ENCODE measurements at places on chromosomes 6 and 20. TPM values are rescaled to one million over a fixed set of nuclear protein-coding genes. Genes with fewer than 3 reads are reported as not detected.

Gene SLC17A3
- total RNA-seq, result not detected

Gene ADGRF5
- total RNA-seq, result 28.5 TPM

Gene CRISP2
- not detected for total RNA-seq

Gene APCDD1L
- total RNA-seq, result 2.1 TPM

Gene STK35
- total RNA-seq, result 5.8 TPM

Gene SLC17A1
- total RNA-seq, result not detected

Gene THBS2
- 119 TPM for total RNA-seq

Gene SNRNP48
- 11.8 TPM for total RNA-seq

Gene COL9A3
- 27.1 TPM for total RNA-seq

Gene RIMS1
- total RNA-seq, result 5.7 TPM

Gene ARFGEF2
- total RNA-seq, result 16.8 TPM

Gene RALGAPB
- total RNA-seq, result 16.4 TPM

DNA sequence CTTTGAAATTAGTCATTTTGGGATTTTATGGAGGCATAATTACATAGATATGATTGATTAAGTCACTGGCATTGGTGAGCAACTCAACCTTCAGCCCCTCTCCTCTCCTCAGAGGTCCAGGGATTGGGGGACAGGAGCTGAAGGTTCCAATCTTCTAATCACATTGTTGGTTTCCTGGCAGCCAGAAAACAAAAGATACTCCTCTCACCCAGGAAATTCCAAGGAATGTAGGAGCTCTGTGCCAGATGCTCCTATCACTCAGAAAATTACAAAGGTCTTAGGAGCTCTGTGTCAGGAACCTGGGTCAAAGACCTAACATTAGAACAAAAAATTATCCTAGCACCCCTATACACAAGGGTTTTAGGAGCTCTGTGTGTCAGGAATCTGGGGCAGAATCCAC lies 679.7 kb upstream of the ID4 start:
- DNase-seq, result no peak

- peak; percentile 21 for DNase-seq
These were observed 300.1 kb downstream of the SAMD5 start for GRCh38 chr6:147808640-147809039.

DNA sequence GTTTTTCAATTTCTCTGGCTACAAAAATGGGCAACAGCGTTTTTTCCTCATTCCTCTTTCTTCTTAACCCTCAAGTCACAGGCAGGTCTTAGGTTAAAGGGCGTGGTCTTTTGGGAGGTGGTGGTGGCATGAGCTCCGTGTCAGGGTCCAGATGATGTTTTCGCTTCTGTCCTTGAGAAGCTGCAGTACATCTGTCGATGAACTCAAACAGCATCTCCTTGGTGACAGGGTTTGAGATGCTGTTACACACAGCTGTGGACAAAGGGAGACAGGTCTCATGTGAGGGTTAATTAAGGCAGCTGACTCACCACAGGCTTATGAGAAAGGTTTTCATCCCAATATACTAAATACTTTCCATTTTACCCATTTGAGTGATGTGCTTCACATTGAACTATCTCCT lies 350.8 kb downstream of the RNGTT start:
- peak; percentile 5 for DNase-seq

DNA sequence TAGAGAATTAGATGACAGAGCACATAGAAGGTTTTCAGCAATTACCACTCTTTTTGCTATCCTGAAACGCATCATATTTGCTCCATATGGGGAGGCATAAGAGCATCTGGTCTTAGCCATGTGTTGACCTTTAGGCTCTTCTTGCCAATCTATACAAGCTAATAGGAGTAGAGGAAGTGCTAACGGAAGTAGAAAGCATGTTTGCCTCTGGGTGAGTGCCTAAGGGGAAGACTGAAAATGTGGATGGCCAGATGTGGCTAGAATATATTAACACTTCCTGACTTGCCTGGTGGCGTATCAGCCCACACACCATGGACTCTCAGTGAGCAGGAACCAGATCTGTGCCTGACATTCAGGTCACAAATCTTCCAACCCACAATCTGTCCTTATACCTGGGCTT lies 136.3 kb downstream of the LRRC1 start:
- no peak for DNase-seq

- DNase-seq, result peak; percentile 68
These were observed 85.3 kb downstream of the CD164 start for GRCh38 chr6:109296971-109297372.

DNA sequence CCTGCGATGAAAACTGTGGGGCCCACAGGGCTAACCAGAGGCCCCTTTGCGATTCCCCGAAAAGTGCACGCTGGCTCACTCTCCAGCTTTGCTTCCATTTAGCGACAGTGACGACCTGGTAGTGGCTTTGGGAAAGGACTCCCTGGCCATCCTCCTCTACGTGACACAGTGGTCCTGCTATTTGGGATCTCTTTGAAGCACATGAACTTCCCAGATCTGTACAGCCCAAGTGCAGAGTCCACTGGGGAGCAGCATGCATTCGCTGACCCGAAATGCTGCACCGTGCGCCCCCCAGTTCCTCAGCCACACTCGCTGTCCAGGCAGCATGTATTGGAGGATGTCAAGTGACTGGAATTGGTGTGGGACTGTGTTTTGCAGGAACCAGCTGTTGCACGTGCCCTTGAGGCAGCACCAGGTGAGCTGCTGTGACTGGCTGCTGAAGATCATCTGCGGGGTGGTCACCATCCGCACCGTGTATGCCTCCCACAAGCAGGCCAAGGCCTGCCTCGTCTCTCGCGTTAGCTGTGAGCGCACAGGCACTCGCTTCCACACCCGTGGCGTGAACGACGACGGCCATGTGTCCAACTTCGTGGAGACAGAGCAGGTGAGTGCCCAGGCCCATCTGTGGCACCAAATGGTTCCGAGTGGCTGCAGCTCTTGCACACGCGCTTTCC lies 51.6 kb downstream of the SYNJ2 start:
- no peak for DNase-seq

GRCh38 chr6:46510651-46511050 lies 19.4 kb upstream of the RCAN2 start:
- peak; percentile 90 for DNase-seq

GRCh38 chr6:130503146-130503545 lies 137.3 kb downstream of the TMEM200A start:
- DNase-seq, result no peak

- DNase-seq, result no peak
These were observed 255.1 kb downstream of the CDH26 start for GRCh38 chr20:60213126-60213893.

GRCh38 chr6:72589096-72589495 lies 32.8 kb upstream of the KCNQ5 start:
- DNase-seq, result peak; percentile 38

DNA sequence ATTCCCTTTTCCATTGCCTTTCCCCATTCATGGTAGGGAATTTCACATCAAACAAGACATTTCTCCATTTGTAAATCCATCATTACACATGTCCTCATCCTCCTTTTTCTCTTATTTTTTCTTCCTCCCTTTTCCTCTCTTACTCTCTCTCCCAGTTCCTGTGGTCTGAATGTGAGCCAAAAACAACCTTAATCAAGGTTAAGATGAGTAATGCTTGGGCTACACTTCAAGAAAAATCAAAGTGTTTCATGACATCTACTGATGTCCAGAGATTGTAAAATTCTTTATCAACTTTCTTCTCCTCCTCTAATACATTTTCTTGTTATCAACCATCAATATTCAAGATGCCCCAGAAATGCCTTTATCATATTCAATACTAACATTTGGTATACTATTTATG lies 208.0 kb upstream of the PRND start:
- DNase-seq, result no peak

- DNase-seq, result peak; percentile 99
These were observed at the start of gene UST for GRCh38 chr6:148746363-148747144. Gene UST (plus strand): TSS chr6:148747030. CDS start chr6:148747431, 401 bp downstream.

DNA sequence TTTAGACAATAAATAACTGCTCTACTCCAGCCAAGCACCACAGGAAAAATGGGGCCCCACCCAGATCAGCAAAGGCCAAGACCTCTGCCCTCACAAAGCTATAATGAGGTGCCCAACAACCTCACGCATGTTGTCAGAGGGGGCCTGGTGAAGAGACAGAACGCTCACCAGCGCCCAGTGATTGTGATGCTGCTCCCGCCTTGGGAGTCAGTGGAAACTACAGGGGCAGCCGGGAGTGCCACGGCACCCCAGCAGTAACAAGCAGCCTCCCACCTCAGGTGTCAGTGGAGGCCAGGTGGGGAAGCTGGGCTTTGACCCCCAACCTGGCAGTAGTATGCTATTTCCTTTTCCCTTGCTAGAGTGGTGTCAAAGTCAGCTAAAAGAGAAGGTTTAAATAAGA lies 47.4 kb downstream of the TCP11 start:
- DNase-seq, result no peak

GRCh38 chr6:149437212-149437611 lies 37.1 kb downstream of the SUMO4 start:
- DNase-seq, result no peak

DNA sequence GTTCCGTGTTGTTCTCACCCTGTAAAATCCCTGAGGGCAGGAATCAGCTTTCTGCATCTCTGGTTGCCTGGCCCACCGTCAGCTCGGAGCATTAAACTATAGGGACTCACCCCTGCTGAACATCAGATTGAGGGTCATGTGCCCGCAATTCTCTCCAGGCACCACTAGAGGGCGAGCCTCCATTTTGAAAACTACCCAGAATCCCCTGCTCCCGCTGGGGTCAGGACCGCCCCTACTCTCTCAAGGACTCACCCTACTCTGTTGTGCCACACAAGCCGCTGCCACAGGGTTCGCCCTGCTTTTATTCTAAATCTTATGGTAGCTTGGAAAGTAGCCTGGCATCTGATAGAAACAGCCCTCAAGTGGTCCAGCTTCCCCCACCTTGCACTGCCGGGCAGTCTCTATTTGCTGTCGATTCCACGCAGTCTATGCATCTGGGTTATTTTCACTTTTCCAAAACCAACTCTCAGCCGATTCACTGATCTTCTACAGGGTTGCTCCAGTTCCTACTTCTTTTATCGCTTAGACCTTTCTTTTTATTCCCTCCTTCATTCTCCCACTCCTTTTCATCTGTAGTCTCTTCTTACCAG lies 244.1 kb upstream of the QKI start:
- no peak for DNase-seq

DNA sequence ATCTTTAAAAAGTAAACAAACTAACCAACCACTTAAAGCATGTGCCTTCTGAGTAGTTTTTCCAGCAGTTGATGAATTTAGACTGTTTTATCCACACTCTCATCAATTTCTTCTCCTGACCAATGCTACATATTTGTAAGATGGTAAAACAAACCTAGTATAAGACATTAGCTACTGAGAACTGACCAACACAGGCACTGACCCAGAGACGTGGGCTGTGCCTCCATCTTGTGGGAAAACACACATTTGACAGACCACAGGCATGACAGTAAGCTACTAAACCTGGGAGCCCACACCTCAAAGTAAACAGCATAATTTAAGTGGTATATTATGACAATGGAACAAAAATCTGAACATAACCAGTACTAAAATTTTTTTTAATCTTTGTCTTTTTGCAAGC lies 121.4 kb upstream of the NRSN1 start:
- peak; percentile 9 for DNase-seq

DNA sequence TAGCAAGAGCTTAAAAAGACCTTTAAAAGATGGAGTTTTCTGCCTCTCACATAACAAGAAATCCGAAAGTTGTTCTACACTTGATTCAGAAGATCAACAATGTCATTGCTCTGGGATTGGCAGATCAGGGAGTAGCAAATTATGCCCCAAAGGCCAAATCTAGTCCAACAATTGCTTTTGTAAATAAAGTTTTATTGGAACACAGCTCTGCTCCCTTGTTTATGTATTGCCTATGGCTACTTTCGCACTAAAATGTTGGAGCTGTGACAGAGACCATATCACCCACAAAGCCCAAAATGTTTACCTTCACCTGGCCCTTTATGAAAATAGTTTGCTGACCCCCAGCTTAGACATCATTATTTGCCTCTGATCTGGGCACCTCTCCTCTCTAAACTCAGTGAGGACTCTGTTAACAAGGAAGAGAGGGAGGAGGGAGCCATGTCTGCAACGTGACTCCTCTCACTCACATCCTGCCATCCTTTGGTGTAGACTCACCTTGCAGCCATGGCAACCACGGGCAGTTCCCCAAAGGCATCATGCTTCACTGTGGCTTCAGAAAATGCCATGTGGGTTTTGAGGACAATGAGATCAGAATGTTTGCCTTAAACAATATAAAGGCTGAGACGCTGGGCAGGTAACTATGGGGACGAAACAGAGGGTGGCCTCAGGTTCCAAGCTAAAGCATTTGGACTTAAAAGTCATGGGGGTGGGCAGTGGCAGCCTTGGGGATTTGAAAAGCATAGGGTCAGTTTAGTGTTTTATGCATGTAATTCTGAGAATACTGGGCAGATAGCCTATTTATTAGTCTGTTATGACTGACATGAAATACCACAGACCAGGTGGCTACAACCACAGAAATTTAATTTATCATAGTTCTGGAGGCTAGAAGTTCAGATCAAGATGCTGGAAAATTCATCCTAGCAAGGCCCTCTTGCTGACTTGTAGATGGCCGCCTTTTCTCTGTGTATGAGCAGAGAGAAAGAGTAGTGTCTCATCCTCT lies 149.7 kb upstream of the TNFAIP3 start:
- DNase-seq, result no peak

- DNase-seq, result no peak
These were observed 7.5 kb upstream of the ZSWIM1 start for GRCh38 chr20:45873409-45874103.

GRCh38 chr6:2959909-2960719 lies 11.3 kb downstream of the SERPINB6 start:
- DNase-seq, result no peak

DNA sequence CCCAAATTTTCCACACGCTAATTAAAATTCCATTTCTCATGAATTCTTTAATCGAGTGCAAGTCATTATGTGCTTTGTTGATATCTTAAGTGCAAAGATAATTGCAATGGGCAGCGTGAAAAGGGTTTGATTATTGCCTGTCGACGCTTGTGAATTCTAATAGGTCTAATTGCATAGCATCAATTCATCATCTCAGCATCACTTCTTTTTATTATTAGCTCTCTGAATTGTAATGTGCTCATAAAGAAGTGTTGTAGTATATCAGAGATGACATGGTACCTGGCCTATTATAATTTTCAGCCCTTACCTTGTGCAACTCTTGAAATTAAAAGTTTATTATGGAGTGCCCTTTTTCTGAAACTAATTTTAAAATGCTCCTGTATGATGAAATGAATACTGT lies 866.8 kb upstream of the FLRT3 start:
- no peak for DNase-seq

- no peak for DNase-seq
These were observed 15.4 kb upstream of the IL22RA2 start for GRCh38 chr6:137188855-137189254.
